KBM-7 (cell line): ENCODE measurements at places on chromosomes 1 and 21.

DNA sequence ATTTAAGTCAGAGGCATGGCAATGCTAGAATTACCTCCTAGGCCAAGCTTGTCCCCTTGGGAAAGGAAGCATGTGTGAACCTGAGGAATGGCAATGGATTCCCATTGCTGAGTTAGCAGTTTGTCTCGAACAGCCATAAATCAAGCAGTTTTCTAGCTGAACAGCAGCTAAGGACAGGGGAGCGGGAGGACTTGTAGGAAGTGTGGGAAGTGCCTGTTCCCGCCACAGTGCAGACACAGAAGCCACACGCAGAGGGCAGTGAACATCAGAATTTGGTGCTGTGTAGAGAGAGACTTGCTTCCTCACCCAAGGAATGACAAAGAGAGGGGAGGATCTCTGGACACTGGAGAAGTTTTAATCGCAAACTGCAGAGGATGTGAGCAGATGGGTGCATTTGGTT lies 3.8 kb downstream of the PHGDH start:
- DNase-seq = peak; percentile 71

GRCh38 chr1:169594391-169594790 lies 8.1 kb upstream of the F5 start:
- DNase-seq = no peak

- DNase-seq = peak; percentile 55
Observed at GRCh38 chr1:212700892-212701819, 1.5 kb upstream of the BATF3 start.

DNA sequence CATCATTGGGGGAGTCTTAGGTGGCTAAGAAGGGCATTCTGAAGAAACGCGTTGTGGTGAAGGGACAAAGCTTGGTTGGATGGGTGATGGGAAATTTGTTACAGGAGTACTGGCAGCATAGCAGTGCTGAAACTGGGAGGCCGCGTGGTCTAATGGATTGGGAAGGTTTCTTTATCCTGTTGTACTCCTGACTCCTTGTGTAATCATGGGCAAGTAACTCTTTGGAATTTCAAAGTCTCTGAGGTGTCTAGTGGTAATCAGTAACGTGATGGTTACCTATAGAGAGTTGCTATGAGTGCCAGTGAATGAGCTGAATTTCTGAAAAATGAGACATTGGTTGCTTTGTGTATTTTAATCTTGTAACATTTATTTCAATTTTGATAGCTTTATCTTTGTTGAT lies 18.5 kb downstream of the DONSON start:
- DNase-seq = no peak

- DNase-seq = no peak
Observed at GRCh38 chr1:54874079-54874830, 12.7 kb downstream of the DHCR24 start.

GRCh38 chr1:80076469-80076868 lies 1069.9 kb upstream of the ADGRL4 start:
- DNase-seq = no peak

DNA sequence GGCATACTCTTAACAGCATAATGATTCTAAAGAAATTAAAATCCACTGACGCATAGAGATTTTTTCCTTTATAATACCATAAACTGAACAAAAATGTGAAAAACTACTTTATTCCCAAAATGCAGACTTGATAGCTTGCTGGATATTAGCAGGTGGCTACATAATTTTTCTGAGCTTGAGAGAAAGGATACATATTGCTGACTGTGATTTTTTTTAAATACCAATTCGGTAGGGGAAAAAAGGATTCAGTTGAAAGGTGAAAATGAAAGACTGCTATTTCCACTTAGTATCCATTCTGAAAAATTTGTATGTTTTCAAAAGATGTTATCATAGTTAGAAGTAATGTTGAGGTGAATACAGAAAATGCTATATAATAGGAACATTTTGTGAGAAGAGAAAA lies 90.0 kb upstream of the MAP1LC3C start:
- DNase-seq = no peak

DNA sequence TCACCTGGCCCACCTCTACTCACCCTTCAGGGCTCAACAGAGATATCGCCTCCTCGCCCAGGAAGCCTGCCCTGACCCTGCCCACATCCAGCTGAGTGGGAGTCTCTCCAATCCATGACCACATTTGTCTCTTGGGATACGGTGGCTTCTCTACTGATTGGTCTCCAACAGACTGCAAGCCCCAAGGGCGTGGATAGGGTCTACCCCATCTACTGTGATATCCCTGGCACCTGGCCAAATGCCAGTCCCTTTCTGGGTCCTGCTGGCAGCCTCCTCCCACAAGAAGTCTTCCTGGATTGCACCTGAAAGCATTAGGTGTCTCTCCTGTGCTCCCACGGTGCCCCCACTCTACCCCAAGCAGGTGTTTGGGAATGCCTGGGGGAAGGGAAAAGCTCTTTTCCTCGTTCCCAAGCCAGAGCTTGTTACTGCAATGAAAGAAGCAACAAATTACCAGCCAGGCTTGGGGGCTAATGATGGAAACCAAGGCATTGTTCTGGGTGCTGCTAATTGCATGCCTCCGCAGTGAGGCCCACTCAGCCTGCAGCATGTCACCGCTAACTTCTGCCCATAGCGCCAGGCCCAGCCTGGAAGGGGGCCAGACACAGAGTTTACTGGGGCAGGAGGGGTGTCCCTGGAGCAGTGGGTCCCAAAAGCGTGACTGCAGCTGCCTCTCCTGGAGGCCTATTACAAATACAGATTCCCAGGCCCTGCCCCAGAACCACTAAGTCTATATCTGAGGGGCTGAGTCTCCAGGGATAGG lies 90.7 kb upstream of the IFFO2 start:
- no peak for DNase-seq

DNA sequence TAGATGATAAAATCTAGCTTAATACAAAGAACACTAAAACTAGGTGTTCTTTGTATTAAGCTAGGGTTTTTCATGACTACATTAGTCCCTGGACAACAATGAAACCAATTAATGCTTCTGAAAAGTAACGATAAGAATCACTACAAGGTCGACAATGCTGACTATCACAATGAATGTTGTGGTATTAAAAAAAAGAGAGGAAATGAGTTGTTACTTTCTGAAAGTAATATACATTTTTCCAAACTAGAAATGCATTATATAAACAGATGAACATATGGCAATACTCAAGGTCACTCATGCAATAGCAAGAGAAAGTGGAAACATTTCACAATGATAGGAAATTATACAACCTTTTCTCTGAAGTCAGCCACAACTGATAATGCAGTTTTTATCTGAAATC lies 19.0 kb downstream of the DPH5 start:
- DNase-seq = no peak

DNA sequence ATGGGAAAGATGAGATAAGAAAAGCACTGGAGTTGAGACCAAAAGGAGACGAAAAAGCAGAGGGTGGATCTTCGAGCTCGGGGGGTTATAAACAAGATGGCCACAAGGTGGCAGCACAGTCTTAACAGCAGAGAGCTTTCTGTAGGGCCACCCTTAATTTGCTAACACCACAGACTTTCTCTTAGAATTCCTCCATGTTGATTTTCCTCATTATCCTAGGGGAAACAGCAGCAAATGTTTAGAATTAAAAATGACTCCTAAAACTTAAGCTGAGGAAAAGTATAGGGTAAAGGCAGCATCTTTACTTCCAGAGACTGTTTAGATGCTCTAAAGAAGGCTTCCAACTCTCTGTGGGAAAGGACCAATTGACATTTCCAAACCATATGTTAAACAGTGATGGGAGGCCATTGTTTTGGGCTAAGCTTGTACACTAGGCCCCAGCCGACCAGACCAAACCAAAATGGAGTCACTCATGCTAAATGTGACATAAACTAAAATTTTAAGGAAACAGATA lies 2.5 kb upstream of the APOBEC4 start:
- peak; percentile 77 for DNase-seq

DNA sequence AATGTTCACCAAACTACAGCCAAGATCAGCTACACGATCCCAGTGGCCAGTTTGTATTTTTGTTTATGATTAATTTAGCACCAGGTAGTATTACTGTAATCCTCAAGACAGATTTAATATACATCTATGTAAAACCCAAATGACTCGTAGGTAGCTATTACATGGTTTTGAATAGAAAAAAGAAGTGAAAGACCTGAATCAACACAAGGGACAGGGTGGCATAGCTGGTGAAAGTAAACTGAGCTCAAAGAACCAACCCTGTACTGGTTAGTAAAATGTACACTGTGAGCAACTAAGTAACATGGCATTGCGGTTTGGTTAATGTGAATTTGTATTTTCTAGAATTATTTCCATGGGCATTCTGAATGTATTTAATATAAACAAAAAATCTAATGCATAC lies 8.8 kb downstream of the GPATCH2 start:
- no peak for DNase-seq

- DNase-seq = peak; percentile 82
Observed at GRCh38 chr21:31866077-31866511, 6.7 kb upstream of the HUNK start.

DNA sequence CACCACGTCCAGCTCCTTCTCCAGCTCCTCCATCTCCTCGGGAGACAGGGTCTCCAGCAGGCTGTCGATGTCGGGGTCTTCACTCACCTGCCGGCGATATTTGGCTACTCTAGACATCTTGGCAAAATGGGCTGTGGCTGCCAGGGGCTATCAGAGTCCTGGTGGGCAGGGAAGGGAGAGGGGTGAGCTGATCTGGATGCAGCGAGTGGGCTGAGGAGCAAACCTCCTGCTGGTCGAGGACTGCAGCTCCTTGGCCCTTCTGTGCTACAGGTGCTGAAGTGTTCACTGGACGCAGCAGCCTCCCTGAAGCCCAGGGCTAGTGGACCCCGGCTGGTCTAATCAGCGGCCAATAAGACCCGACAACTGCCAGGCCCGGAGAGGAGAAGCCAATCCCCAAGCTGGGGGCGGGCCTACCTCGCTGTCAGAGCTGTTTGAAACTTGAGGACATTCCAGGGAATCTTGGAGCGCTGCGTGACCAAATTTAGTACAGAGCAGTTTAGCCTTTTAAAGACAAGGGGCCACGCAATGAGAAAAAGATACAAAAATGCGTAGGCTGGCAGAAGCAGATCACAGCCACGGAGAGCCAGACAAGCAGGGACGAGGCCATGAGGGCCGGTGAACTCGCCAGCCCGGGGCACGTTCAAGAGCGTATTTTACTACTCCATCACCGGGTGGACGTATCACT lies at the start of gene LMOD1:
Gene LMOD1, minus strand, starts transcription at position 325 of the 685 bp plus-strand sequence. Its CDS starts 208 bp downstream, at position 117.
- peak; percentile 28 for DNase-seq

- no peak for DNase-seq
Observed at GRCh38 chr1:7491818-7492173, 279.3 kb upstream of the VAMP3 start.

GRCh38 chr1:36172983-36173382 lies 17.0 kb downstream of the MAP7D1 start:
- no peak for DNase-seq

DNA sequence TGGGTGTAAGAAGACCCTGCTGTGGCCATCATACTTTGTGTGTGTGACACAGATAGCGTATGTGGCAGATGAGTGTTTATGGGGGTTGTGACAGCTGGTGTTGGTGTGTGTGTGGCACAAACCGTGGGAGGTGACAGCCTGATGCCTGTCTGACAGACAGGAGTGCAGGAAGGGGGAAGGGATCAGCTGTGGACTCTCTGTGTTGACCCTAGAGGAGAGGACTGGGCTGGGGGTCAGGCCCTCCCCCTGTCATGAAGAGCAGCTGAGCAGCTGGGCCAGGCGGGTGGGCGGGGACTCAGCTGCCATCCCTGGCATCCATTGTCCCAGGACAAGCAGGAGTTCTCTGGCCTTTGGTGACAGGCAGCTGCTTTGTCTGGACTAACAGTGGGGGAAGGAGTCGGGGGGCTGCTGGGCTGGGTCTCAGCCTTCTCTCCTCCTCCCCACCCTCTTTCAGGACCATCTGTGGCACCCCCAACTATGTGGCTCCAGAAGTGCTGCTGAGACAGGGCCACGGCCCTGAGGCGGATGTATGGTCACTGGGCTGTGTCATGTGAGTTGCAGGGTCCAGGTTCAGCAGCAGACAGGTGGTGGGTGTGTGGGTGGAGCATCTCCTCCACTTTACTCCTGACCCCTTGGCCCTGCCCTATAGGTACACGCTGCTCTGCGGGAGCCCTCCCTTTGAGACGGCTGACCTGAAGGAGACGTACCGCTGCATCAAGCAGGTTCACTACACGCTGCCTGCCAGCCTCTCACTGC lies 2.3 kb downstream of the PLK3 start:
- DNase-seq = no peak

DNA sequence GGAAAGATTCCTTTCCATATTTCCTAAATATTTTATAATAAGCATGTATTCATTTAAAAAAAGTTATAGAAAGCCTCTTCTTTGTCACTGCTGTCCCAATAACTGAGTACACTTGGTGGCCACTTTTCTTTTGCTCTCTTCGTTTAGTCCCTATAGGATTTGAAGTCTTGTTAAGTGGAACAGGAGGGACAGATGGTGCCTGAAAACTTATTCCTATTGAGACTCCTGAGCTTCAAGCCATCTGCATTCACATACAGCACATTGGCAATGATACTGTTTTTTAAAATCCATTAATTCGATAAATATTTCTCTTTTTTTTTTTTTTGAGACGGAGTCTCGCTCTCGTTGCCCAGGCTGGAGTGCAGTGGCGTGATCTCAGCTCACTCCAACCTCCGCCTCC lies 2.0 kb upstream of the ZBTB40 start:
- DNase-seq = no peak

DNA sequence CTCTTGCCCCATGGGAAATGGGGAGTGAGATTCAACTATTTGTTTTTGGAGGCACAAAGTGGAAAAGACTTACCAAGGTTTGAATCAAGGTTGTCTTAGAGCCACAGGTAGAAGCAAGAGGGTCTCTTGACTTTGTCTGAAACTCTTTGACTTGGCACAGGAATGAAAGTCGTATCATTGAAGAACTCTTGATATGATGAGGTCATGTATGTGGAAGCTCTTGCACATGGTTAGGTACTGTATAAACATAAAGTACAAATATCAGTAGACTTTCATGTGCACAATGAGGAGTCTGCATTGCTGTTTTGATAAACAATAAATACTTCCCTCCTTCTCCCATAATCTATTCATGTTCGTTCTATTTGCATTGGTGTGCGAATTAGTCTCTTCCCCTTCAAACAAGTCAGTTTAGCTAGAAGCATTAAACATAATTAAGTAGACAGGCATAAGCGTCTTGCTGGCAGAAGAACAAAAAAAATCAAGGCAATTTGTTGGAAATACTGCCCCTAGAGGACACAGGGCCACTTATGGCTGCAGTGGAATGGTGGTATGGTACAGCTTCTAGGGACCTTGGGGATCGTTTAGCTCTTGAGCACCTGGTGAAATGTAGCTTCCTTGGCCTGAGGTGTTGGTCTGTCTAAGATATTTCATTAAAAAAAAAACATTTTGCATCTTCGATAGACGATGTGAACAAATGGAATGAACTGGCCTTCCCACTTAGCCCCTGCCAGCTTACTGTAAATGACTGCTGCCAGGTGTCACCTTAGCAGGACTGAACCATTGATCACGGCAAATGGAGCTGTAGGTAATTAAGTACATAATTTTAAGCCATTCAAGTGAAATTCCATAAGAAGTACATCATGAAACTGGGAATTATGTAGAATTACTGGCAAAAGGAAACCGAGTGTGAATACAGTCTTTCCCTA lies 218.0 kb upstream of the GALNT2 start:
- DNase-seq = peak; percentile 62

DNA sequence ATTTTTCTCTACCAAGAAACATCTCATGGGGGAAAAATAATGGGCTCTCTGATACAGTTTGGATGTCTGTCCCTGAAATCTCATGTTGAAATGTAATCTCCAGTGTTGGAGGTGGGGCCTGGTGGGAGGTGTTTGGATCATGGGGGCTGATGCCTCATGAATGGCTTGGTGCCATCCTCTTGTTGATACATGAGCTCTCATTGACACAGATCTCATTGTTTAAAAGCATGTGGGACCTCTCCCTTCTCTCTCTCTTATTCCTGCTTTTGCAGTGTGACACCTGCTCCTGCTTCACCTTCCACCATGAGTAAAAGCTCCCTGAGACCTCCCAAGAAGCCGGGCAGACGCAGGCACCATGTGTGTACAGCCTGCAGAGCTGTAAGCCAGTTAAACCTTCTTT lies 332.5 kb upstream of the NRIP1 start:
- no peak for DNase-seq
